ENCODE measurements at places on chromosomes 2 and 18. TPM values are rescaled to one million over a fixed set of nuclear protein-coding genes. Genes with fewer than 3 reads are reported as not detected.

SATB2 gene
- 3.2 TPM for total RNA-seq

DNA sequence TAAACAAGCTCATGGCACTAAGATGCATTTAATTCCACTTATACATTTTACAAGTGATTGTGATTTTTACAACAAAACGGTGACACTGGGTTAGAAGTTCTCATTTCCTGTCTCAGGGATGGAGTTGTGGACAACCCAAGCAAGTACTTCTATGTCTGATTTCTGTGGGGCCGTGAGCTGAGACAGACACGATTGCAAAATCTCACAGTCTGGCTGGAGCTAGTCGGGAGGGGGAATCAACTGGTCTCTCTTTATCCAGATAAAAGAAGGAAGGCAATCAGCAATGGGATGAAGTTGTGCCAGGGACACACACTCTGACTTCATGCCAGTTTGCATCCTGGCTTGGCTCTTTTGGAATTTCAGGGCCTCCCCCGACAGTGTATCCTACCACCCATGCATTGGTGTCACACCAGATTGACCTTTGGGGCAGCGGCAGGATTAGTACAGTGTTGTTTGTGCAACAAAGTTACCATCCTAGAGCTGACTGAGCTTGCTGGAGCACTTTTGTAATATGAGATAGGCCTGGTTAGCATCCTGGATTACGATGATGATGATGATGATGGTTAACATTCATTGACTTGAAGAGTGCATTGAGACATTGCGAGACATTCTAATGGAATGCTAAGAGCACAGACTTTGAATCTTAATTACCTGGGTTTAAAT, 98.8 kb downstream of the CTAGE1 start:
- no peak for DNase-seq

OLA1 gene
- 82.1 TPM for total RNA-seq

FIGN gene
- total RNA-seq = 8.6 TPM

NCKAP5 gene
- 7.7 TPM for total RNA-seq

DPP10 gene
- 8.8 TPM for total RNA-seq

GRCh38 chr2:119650846-119651370, 28.1 kb upstream of the TMEM177 start:
- DNase-seq = no peak

GRCh38 chr18:10949655-10950054, 199.7 kb downstream of the PIEZO2 start:
- no peak for DNase-seq

GRCh38 chr2:206266130-206267125, 8.0 kb upstream of the ZDBF2 start:
- no peak for DNase-seq

DNA sequence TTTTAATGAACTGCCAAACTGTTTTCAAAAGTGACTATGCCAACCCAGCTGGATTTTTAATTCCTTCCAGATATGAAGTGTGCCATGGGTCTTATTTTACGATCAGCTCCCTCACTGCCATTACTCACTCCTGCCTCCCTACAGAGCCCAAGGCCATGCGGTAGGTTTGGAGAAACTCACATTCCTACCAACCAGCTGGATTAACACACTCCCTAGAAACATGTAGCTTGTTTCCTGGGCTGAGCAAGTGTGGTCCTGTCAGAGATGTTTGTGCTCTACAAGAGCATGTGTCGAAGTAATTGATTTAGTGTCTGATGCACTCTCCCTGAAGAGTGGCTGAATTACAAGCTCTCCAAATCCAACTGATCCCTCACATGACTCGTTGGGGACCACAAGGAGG, 82.5 kb downstream of the SPP2 start:
- DNase-seq = no peak

DNA sequence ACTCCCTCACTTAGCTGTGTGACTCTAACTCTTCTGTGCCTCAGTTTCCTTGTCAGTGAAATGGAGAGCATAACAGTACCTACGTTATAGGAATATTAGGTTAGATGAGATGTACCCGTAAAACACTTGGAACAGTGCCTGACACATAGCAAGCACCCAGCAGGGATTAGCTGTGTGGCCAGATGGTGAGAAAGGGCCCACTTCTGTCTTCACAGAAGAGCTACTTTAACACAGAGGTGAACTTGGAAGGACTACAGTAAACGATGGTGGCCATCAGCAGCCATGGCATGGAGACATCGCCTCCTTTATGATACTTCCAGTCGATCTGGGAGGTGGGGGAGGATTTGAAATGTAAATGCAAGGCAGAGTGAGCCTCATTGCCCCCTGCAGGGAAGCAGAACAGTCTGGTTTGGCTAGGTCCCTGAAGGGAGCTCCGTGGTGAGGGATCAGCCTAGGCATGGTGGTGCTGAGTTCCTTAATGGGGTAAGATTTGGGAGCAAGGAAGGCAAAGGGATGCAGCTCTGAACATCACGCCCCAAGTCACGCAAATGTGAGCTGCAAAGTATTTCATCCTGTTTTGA, 101.7 kb upstream of the ALPP start:
- DNase-seq = no peak

GRCh38 chr2:207819839-207820784, 50.4 kb upstream of the FZD5 start:
- DNase-seq = no peak

GRCh38 chr18:9130195-9130594, 6.4 kb upstream of the ANKRD12 start:
- no peak for DNase-seq

SNTG2 gene
- total RNA-seq = 1.1 TPM

RND3 gene
- 169 TPM for total RNA-seq

LBX2 gene
- 2.8 TPM for total RNA-seq

DNA sequence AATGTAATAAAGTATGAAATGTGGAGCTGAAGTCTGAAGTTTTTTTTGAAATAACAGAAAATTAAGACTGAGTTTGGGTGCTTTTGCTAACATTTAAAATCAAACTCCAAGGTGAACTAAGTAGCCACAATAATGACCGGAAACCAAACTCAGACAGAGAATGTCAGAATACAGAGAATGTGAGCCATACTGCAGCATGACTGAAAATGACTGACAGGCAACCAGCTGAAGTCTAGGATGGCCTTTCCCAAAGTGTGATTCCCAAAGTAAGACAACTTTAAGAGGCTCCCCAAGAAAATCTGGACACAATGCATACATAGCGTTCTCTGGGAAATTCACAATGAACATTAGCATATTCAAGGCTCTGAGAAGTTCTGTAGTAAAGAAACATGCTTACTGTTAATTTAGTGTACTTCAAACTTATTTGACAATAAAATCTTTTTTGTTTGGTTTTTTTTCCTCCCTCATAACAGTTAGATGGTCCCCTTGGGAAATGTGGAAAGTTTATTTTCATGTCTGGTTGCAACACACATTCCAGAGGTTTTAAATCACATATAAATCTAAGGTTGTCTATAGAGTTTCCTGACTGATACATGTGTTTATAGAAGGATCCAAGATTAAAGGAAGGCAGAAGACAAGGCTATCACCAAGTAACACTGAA, 28.6 kb downstream of the PLA2R1 start:
- DNase-seq = no peak

FEV gene
- 51.1 TPM for total RNA-seq

GRCh38 chr18:21309248-21309647, 67.2 kb downstream of the GREB1L start:
- no peak for DNase-seq

C2orf92 gene
- 9.0 TPM for total RNA-seq

- peak; percentile 85 for DNase-seq
These were observed 81.1 kb downstream of the RTP5 start for GRCh38 chr2:241950413-241951315.

MROH2A gene
- total RNA-seq = not detected

DNA sequence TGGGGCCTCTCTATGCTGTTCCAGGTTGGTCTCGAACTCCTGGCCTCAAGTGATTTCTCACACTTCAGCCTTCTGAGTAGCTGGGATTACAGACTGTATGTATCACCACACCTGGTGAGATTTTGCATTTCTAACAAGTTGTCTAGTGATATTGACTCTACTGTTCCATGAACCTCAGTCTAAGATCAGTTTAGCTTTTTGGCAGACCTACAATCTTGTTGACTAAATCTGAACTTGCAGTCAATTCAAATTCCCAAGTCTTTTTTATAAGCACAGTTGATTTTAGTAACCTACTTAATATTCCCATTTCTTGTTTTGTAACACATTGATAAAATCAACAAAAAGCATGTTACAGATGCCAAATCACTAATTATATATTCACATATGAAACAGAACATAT, 266.1 kb upstream of the CYP26B1 start:
- no peak for DNase-seq

DNA sequence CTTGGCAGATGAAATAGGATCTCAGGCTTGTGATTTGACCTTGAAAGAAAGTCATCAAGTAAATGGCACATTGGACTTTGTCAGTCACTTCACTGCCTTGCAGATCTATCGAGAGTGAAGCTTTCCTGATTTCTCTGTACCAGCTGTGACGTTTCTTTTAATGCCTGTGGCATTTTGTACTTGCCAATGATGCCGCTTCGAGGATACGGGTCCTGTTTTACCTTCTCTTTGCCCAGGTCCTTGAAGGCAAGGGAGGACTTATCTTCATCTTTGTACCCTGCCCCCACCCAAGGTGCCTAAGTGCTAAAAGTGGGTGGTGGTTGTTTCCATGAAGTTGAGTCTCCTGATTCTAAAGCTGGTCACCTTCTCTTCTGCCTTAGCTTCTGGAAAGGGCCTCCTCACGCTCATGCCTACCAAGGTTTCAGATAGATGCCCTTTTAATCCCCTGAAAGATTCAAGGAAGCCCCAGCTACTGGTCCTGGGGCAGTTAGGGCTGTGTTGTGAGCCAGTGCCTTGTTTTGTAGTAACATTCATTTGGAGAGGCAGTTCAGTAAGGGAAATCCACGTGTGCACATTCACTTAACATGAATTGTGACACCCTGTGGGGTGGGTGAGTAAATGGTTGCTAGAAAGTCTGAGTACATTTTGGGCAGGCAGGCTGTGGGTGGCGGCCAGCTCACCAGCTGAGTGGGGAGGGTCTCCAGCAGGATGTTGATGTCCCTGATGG, 6.1 kb downstream of the LBH start:
- DNase-seq = no peak

DNA sequence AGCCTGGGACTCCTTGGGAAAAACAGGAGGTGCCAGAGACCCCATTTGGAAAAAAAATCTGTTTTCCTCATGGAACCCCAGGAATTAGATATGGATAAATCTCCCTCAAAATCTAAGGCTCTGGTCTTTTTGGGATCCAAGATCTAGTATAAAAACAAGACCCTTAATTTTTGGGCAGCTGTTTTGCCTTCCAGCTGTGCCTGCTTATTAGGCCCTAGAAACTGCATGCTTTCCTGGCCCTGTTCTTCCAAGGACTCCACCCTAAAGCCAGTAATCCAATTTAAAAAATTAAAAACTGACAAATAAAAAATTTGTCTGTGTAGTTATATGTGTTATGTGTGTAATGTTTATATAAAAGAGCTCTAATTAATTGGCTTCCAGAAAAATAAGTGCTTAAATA, 274.6 kb downstream of the STK39 start:
- no peak for DNase-seq

- DNase-seq = no peak
These were observed 219.0 kb downstream of the SH3BP4 start for GRCh38 chr2:235170536-235171521.

DNA sequence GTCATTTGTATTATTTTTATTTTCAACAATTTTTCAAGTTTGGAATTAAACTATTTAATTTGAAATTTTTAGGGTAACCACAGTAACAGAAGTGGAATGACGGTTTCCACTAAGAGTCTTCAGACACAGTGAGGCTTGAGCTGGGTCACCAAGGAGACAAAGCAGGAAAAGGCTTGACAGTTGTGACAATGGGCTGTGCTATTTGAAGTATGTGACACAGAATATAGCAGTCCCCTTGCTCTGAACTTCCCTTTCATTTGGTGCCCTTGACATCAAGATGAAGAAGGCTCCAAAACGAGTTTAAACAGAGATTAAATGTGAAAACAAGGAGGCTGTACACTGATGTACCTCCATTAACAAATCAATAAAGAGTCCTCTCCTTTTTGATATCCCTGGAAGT, 265.4 kb upstream of the DLGAP1 start:
- DNase-seq = no peak

CCDC85A gene
- total RNA-seq = 5.4 TPM

RGPD8 gene
- 5.5 TPM for total RNA-seq

- no peak for DNase-seq
These were observed 100.5 kb upstream of the ITPRID2 start for GRCh38 chr2:181790716-181791649.

GRCh38 chr2:148303161-148303560, 282.3 kb downstream of the MBD5 start:
- no peak for DNase-seq

DNA sequence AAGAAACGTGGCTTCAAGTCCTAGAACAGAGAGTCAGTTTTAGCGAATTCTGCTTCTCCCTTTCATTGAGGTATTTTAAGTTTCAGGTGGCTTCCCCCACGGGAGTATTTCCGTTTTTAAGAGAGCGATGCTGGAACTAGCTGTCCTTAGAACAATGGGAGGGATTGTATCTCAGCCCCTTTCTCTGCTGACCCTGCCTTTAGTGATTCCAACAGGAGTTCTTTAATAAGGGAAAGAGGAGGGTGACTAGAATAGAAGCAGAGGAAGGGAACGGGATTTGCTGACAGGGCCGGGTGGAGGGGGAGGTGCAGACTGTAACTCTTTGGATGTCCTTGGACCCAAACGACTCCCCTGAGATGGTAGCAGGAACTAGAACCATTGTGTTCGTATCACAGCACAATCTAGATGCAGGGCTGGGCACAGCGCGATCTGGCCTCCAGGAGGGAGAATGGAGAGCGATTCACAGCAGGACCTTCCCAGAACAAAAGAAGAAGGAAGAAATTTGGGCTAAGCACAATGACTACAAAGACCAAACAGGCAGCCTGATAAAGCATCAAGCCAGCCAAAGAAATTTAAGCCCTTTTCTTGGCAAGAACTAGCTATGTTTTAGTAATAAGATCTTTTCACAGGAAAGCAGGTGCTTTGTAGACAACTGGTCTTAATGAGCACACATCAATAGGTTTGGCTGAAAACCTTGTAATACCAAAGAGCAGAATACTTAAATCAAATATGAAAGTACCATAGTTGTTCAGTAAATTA, 15.8 kb upstream of the RTTN start:
- no peak for DNase-seq

GRCh38 chr2:177141866-177142265, 70.7 kb upstream of the HNRNPA3 start:
- no peak for DNase-seq

- no peak for DNase-seq
These were observed 324.8 kb downstream of the ALK start for GRCh38 chr2:29596584-29596983.

Measured in type B pancreatic cell (in vitro differentiated cells).